EH (cell line): ENCODE measurements at places on chromosomes 2 and 18.

DNA sequence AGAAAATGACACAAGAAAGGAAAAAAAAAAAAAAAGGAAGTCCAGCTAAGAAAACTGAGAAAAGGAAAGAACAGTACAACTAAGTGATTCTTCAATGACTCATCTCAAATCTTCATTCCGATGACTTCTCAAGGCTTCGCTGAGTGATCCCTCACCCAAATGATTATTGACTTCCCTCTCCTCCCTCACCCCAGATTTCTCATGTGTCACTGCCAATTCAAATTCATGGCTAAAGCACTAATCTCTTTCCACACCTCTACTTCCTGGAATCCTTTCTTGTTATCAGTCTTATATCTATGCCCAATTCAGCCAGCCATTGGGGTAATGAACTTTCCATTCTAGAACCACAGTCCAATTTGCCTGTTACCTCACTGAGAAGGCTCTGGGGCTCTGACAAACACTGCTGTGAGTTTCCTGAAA lies 7.2 kb upstream of the ABCB11 start:
- DNase-seq: peak; percentile 42

DNA sequence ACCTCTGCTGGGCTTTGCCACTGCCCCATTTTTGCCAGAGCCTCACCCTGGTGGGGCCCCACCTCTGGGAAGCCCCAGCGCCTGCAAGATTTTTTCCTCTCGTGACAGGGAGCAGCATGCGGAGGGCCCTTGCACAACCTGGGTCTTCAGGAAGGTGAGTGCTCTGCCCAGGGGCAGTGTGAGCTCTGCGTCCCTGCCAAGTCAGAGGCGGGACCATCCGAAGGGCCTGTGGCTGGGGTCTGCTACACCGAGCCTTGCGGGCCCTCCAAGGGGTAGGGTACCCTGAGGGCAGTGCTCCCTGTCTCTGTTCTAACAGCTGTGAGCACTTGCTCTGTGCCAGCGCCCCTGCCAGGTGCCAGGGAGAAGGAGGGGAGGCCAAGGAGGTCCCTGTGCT lies 5.8 kb upstream of the ODC1 start:
- no peak for DNase-seq

- no peak for DNase-seq
Measured at GRCh38 chr18:75216911-75217689, 6.5 kb downstream of the TSHZ1 start.

DNA sequence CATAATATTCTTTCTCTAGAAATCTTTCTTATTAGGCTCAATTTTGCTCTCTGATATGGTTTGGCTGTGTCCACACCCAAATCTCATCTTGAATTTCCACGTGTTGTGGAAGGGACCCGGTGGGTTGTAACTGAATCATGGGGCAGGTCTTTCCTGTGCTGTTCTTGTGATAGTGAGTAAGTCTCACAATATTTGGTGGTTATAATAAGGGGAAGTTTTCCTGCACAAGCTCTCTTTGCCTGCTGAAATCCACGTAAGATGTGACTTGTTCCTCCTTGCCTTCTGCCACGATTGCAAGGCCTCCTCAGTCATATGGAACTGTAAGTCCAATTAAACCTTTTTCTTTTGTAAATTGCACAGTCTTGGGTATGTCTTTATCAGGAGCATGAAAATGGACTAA lies 73.8 kb downstream of the CAVIN2 start:
- no peak for DNase-seq

- DNase-seq: no peak
Measured at GRCh38 chr2:127428057-127428814, 10.0 kb downstream of the PROC start.

DNA sequence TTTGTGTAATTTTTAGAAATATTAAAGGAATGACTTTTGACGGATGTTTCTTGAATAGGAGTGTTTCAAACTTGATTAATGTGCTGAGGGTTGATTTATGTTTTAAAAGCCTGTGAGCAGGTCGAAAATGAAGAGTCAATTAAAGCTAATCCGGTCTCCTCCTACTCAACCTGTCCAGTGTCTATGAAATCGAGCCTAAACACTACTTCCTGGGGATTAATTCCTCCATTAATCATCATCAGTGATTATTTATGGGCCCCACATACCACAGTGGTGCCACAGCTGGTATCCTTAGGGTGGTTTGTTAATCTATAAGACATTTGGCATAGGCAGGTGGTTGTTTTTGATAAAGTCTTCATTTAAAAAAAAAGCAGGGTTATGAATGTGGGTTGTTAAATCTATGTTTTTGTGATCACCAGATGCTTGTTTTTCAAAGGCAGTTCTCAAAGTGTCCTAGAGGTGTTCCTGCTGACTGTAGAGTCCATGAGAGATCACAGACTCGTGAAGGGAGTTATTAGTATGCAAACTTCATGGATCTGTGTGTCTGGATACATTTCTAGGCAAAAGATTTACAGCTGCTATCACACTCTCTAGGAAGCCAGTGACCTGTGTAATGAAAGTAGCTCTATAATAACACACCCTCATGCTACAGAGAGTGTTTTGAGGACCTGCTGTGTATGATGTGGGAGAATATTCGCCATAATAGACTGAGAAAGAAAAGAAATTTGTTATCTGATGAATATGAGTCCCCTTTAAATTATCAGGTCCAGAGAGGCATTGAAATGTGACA lies 308.6 kb downstream of the AKAIN1 start:
- DNase-seq: no peak

DNA sequence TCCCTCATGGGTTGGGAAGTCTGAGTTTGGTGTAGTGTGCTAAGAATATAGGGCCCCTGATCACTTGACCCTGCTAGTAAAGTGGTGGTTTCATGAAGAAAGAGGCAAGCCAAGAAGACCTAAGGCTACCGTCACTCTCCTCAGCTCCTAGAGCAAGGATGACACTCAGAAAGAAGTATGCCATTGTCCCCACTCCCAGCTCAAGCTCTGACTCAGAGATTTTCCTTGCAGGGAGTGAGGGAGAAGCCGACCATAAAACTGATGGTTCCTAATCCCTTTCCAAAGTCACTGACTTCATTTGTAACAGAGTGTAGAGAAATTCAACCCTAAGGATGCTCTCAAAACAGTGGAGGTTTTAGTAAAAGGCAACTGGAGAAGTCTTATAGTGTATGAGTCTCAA lies 80.9 kb downstream of the ICA1L start:
- DNase-seq: peak; percentile 30

GRCh38 chr2:207399301-207399700 lies 130.5 kb upstream of the CREB1 start:
- DNase-seq: no peak

- DNase-seq: peak; percentile 44
Measured at GRCh38 chr2:112920923-112921532, 10.1 kb downstream of the IL37 start.

DNA sequence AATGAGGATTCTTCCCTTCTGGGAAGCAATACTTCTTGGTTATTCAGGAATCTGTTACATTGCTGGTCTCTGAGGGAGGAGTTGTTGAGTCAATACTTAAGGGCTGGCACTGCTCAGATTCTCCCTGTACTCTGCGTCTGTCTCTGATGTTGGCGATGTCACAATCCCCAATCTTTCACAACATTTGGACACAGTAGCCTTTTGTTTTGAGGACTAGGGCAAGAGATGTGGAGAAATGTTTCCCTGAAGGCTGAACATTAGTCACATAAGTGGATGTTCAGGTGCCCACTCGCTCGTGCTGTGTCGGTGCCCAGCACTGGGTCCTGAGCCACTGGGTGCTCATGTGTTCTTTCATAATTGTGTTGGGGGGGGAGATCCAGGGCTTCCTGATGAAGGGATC lies 55.0 kb downstream of the MAPK4 start:
- DNase-seq: no peak
